Amniotic stem cell (primary cell): ENCODE measurements at places on chromosomes 12 and 14.
A peak's percentile ranks its signal among the peaks of the same experiment; 100 is the strongest.

- no peak for DNase-seq
Measured at GRCh38 chr14:100472094-100472455, 115.1 kb downstream of the BEGAIN start.

DNA sequence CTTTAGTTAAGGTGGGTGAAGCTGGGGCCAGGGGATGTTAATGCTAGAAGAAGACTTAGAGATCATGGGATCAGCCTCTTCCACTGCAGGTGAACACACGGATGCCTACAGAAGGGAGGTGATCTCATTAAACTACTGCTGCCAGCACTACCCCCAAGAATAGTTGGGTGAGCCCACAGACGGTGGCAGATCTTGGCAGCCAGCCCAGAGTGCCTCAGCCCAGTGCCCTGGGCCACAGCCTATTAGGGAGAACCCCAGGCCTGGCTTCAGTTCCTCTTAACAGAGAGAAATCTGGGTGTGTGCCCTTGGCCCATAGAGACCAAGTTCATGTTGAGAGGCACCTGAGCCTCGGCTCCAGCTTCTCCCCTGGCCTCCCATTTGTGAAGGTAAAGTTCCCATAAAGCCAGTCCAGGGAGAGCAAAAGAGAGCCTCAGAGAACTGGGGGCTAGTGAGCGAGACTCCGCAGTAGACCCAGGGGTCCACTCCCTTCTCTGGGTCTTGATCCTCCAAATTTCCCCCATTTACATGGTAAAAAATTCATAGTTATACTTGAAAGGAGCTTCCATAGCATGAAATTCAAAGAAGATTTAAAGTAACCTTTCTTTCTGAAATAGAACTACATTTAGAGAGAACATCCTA lies 125.0 kb upstream of the CCND2 start:
- DNase-seq, result no peak

DNA sequence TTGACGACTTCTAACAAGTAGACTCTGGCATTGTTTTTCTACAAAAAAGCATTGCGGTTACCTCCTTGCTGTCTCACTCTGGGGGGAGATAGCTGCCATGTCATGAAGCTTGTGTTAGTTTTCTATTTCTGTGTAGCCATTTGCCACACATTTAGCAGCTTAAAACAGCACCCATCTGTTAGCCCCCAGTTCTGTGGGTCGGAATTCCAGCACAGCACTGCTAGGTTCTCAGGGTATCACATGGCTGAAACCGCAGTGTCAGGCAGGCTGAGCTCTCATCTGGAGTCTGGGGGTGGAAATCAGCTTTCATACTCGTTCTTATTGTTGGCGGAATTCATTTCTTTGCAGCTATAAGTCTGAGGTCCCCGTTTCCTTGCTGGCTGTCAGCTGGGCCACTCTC lies 19.9 kb upstream of the STXBP6 start:
- no peak for DNase-seq

DNA sequence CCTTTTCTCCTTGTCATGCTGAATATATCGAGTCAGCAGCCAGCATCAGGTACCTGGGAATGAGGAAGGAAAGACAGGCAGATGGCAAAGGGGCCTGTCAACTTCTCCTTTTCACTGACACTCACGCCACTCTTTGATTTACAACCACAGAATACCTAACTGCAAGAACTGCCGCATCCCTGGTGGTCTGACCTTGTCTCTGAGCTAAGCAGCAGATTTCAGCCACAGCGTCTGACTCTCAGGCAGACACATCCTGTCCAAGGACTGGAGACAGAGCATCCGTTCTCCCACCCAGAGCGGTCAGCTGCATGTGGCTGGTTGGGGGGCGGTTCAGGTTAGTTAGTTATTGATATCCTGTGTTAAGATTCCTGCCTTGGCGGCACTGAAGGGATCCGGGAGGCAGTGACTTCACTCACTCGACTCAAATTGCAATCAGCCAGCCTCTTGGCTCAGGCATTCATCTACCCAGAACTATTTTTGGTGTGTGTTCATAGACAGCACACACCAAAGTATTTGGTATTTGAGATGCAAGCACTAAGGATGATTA lies 11.2 kb upstream of the MAP1LC3B2 start:
- no peak for DNase-seq

GRCh38 chr12:21852251-21852650 lies 77.7 kb upstream of the KCNJ8 start:
- peak; percentile 50 for DNase-seq

DNA sequence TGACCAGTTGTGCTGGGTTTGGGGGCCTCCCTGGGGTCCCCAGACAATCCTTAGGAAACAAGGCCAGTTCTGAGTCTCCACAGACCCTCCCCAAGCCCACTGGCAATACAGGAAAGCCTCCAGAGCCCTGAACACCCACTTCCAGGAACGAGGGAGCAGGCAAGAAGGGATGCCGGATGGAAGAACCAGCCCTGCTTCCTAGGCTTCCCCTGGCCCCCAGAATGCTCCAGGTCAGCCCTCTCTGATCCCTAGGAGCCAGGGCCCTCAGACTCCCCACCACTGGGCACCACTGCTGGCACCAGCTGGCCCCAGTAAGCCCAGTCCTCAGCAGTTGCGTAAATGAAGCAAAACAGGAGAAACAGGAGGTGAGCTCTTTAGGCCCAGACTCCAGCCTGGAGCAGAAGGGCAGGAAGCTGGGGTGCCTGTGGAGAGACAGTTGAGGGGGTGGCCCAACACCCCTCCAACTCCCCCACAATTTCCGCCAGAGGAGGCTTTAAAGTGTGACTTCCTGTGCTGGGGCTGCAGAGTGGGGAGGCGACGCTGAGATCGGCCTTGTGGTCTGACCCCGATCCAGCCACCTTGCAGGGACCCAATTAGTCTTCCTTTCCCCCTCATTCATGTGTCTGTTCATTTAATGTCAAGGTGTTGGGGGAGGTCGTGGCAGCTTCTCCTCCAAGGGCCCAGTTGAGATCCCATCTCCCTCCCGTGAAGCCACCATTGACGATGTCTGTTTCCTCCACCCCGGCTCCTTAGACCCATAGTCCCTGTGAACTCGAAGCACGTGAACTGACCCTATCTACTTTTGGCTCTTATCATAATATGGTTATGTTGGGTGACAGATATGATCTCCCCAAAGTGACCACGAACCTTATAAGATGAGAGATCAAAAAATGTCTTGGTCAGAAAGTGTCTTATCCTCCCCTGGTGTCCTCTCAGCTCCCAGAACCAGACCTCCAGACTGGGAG lies 4.7 kb downstream of the TNFRSF1A start:
- no peak for DNase-seq

GRCh38 chr12:116087962-116088361 lies 189.5 kb downstream of the MED13L start:
- no peak for DNase-seq

GRCh38 chr14:85907536-85907935 lies 377.6 kb downstream of the FLRT2 start:
- DNase-seq, result no peak
